T-helper 1 cell (primary cell): ENCODE measurements at places on chromosomes 5 and 9.

- no peak for DNase-seq
These were observed 3.6 kb downstream of the MACROH2A1 start for GRCh38 chr5:135395451-135395850.

DNA sequence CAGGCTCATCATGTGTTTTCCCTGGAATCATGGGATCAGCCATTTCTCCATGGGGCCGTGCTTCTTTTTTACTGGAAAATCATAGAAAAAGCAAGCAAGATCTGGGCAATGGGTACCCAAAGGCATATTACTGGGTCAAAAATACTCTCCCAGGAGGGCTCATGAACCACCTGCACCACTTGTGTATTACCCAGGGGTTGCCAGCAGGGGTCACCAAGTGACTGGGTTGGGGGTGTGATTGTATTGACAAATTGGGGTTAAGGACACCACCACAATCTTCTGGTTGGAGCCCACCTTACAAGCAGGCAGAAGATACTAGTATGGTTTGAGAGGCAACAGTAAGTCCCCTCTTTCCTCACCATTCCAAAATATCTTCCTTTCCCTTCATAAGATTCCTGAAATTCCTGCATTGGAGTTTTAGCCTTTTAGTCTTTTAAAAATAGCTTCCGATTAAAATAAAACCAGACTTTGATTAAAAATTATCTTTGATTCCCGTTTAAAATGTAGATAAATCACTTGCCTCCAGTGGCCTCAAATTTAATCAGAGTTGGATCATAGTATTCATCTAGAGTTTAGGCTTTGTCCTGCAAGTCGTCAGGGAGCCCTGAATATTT lies 603.3 kb downstream of the KIF4B start:
- no peak for DNase-seq

- DNase-seq = no peak
These were observed 251.6 kb upstream of the PTGER4 start for GRCh38 chr5:40428126-40428525.

DNA sequence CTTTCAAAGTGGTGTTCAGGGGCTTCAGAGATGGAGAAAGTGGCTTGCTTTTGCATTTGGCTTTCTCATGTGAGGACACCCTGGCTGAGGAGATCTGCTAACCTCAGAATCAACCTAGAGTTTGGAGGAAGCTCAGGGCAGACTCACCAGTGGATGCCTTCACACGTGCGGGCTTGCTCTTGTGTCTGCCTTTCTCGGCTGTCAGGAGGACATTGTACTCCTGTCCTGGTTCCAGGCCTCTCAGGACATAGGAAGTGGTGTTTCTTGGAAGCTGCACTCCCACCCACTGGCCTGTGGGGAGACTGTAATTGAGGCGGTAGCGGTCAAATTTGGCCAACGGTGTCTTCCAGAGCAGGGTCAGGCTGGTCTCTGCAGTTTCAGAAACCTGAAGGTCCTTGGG lies 44.5 kb downstream of the TNC start:
- DNase-seq = no peak

GRCh38 chr5:91332267-91333045 lies 50.7 kb downstream of the ARRDC3 start:
- no peak for DNase-seq

- no peak for DNase-seq
These were observed 128.6 kb downstream of the MYO10 start for GRCh38 chr5:16807547-16807864.

DNA sequence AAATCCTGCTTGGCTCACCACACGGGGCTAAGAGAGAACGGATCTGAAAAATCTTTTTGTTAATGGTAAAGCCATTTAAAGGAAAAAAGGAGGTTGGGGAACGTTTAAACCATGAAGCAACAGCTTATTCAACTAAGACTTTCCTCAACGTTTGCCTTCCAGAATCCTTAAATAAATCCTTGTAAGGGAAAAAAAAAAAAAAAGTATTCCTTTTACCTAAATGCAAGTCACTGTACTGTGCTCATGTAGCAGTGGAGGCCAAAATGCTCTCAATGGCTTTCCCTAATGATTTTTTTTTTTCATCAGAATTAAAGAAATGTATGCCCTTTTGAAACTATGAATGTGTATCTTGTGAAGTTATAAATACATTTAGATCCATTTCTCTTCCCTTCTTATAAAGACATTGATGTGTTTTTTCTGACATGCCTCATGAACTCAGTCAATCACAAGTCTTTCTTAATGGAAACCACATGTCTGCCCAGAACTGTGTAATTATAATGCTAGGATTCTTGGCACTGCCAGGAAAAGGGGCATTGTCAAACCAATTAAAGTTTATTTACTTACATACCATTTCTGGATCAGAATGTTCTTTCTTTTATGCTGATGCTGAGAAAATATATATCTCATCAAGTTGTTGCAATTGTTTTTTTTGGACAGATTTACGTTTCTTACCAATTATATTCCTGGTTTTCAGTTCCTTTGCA lies 107.5 kb downstream of the EBF1 start:
- no peak for DNase-seq

- DNase-seq = no peak
These were observed 560 bp upstream of the NDUFS6 start for GRCh38 chr5:1800472-1801221.

- no peak for DNase-seq
These were observed 1020.4 kb upstream of the WWC1 start for GRCh38 chr5:167271081-167271480.

- DNase-seq = no peak
These were observed 182.7 kb downstream of the ENC1 start for GRCh38 chr5:74457876-74458275.

GRCh38 chr9:88312517-88313103 lies 75.6 kb upstream of the SPIN1 start:
- DNase-seq = no peak

- no peak for DNase-seq
These were observed 38.0 kb downstream of the TNPO1 start for GRCh38 chr5:72854419-72854818.

GRCh38 chr9:89395931-89396710 lies 77.8 kb downstream of the SECISBP2 start:
- no peak for DNase-seq

DNA sequence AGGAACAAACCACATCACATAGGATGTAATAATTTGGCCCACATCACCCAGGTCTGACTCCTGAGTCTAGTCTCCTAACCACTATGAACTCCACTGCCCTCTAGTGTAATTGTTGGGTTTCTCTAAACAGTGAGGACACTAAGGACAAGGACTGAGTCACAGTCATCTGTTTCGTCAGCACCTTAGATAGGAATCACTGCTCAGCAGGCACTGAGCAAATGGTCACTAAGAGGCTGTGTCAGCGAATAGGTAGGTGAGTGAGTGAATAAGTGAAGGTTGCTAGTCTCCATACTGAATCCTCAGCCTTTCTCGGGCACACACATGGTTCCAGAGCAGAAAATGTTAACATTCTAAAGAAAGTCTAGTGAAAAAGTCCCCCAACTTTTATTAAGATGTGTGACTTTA lies 278.6 kb downstream of the SPOCK1 start:
- DNase-seq = no peak

- DNase-seq = no peak
These were observed 406.0 kb upstream of the PIK3R1 start for GRCh38 chr5:67809589-67809988.

DNA sequence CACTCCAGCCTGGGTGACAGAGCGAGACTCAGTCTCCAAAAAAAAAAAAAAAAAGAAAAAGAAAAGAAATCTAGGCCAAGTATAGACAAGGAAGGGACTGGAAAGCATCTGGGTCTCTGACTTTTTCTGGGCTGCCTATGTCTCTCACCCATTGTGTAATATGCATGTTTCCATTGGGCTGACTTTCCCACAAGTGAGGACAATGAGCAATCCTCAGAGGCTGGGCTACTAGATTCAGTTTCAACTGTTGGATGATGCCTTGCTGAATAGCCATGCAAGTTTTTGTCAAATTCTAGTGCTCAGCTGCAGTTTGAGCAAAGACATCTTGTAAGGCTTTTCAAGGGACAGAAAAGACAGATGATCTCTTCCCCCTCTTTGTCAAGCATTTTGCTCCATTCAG lies 82.1 kb downstream of the PHAX start:
- no peak for DNase-seq

DNA sequence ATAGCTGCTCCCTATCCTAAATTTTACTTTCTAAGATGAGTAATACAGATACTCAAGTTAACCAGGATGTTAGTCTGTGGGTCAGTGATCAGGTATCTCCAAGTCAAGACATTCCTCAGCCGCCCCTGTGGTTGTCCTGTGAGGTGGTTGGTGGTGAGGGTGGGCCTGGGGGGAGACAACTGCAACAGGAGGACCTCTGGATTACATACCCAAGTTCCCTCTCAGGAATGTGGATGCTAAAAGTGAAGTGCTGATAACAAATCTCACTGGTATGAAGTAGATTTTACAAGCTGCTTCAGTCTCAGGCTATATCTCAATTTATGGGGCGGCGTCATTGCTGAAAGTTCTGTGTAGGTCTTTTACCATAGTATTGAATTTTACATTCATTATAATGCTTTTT lies 38.3 kb downstream of the SLC1A3 start:
- no peak for DNase-seq

- DNase-seq = no peak
These were observed 2.9 kb downstream of the HTR1A start for GRCh38 chr5:63959177-63959982.

DNA sequence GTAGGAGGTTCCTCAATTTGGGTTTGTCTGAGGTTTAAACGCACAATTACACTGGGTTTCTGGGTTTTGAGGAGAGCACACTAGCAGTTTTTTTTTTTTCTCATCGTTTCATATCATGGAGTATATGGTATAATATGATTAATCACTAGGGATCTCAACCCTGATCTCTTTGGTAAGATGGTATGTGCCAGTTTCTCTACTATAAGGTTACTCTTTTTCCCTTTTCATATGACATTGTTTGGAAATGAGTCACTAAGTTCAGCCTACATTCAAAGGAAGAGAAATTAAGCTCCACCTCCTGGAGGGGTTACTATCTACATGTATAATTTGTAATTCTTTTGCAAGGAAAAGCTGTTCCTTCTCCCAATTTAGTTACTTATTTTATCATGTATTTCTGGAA lies 35.2 kb downstream of the MTRR start:
- no peak for DNase-seq

DNA sequence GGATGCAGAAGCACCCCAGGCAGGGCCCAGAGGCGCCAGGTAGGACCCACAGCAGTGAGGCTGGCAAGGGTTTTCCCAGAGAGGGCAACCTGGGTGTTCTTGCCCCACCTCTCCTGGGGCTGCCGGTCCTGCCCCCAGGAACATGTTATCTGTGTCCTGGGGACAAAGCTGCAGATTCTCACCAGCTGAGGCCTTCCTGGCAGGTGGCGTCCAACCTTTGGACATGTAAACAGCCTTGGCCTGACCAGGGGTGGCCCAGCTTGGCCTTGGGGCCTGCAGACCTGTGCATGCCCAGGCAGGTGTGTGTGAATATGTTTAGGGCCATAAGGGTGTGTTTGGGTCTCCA lies 101.8 kb upstream of the LARP1 start:
- DNase-seq = no peak

GRCh38 chr5:107578051-107578635 lies 92.6 kb downstream of the EFNA5 start:
- no peak for DNase-seq

GRCh38 chr5:90934091-90934719 lies 375.6 kb downstream of the ADGRV1 start:
- no peak for DNase-seq

- DNase-seq = no peak
These were observed 444.7 kb downstream of the HINT1 start for GRCh38 chr5:130720355-130720754.

DNA sequence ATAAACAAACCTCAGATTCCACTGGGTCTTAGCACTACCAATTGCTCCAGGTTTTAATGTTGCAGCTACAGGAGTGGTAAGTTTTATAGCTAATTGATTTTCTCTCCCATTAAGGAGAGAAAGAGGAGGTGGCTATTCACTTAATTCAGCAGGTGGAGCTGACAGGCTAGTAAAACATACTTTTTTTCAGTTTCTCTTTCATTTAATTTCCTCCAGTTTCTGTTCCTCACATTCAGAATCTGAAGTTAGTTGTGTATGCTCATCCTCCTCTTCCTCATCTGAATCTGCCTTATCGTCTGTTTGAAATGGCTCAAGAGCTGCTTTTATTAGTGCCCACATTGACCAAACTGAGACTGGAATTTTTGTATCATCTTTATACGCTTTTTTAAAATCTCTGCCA lies 98.0 kb downstream of the PLPPR1 start:
- DNase-seq = no peak

DNA sequence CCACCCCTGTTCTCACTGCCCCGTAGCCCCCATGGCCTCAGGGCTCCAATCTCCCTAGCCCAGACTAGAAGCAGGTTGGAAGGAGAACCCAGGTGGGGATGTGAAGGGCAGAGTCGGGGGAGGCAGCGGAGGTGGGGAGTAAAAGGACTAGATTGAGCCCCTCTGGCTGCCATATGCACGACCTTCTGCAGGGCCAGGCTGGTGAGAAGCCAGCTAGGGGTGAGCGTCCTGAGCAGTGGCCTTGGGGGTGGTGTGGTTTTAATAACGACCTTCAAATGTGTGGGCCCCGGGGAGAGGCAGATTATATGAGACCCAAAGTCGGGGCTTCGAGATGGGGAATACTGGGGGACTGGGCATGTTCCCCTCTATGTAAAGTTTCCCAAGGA lies 139.5 kb downstream of the C9orf50 start:
- DNase-seq = no peak

DNA sequence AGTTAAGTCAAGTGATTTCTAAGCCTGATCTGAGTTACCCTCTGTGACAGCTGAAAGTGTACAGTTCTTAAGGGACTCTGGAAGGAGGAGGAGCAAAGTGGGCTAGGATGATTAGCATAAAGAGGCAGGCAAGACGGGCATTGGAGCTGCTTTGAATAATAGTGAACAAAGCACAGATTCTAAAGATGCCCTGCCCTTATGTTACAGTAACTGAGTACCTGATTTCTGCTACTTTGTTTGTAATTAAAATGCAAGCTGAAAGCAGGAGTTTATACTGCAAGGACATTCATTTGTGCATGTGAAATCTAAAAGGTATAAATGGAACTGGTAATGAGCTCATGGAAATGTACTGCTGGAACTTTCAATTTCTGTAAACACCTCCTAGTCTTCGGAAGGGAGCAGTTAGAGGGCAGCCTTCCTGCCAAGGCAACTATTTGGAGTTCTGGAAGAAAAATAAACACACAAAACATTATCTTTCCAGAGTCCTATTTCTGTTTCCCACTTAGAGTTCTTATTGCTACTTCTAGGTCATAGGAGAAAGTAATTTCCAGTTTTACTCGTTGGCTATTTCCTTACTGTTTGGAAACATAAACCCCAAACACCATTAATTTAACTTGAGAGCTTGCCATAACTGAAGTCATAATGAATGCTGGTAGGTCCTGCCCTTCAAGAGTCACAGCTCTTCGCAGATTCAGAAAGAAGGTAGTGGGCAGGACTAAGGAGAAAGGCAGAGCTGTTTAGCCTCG lies at the start of gene RANBP3L:
Gene RANBP3L (minus strand): TSS at position 45 of the 746 bp plus-strand sequence. CDS start 486 bp downstream, outside the sequence.
- no peak for DNase-seq

GRCh38 chr9:113899205-113899604 lies 23.1 kb downstream of the ZNF618 start:
- DNase-seq = no peak

GRCh38 chr9:130696996-130697395 lies 3.4 kb downstream of the EXOSC2 start:
- DNase-seq = no peak
